ENCODE measurements at places on chromosomes 5 and 9.

GRCh38 chr5:95027151-95027721, 257.7 kb downstream of the MCTP1 start:
- no peak for DNase-seq

DNA sequence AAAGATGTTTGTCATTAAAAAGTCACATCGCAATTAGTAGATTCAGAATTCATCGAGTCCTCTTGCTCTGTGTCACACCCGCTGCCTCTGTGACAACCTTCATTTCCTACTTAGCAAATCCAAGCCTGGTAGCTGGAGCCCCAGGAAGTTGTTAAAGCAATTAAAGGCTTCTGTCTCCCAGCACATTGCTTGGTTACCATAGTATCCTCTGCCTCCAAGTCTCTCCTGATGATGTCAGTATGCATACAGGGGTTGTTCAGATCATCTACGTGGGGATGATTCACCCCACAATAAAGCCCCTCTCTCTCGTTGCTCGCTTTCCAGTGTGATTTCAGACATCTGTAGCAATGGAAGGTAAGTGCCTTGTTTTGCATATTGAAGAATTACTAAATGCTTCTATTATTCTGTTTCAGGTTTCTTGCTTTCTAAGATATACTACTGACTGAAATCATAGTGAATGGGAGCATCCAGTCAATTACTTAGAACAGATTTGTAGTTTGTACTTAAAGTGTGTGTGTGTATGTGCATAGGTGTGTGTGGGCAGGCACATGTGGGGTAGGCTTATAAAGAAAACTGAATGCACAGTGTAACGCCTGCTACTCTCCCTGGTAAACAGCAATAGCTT, 52.9 kb downstream of the PAM start:
- no peak for DNase-seq

DNA sequence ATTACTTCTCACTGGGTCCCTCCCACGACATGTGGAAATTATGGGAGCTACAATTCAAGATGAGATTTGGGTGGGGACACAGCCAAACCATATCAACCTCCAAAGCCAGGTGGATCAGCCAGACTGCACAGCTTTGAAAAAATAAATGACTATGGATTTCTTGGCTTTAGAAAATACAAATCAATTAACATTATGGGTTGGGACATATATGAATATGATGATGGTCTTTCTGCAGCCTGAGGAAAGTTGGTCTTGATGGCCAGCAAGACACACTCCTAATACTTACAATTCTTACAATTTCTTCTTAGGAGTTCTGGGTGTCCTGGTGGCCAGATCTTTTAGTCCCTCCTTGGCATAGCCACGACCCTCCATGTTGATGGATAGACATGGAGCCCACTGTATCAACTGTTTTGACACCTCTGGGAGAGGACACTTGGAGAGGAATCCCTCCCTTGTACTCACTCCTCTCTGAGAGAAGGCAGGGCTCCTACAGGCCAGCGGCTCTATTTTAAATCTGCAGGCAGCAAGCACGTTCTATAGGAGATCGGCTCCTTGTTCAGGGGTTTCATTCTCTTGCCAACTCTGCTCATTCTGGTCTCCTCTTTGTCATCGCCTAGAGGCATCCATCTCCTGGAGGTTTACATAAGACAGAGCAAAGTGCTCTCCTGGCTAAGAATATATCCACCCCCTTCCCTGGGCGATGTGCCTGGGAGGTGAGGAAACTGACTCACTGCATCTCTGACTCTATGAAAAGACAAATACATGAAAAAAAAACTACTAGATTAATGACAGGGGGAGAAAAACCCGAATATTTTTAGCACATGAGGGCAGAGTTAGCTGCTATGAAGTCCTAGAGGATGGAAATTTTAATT, 145.9 kb downstream of the CARTPT start:
- no peak for DNase-seq

DNA sequence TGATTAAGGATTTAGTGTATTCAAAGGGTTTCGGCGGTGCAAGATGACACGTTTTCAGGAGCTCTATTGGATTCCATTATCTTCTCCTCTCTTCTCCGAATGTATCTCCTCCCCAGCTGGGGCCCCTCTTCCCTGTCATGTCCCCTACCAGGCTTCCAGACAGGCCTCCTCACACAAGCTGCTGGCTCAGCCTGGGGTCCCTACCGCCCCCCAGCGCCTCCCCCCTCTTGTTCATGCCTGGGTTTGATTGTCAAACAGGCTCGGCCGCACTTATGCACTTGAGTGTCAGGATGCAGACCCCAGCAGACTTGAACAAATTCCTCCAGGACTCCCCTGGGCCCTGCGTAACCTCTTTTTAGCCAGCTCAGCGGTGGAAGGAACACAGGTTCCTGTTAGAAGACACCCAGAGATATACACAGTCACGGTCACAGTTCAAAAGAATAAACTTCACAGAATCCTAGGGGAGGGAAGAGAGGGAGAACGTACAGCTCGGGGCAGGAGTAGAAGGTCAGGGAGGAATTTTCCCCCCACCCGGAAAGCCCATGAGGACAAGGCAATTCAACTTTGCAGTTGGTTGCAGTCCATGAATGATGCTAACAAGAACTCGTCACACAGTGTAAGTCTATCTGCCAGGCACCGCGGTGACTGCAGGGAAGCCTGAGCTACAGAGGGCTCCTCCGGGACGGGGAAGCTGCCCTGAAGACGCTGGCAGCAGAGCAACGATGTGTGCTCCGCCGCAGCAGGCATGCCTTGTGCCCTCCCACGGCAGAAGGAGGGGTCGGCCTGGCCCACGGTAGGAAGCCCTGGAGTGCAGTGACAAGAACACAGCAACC, 560.0 kb downstream of the BNC2 start:
- DNase-seq, result no peak

GRCh38 chr9:35859990-35860339, 10.2 kb downstream of the OR13J1 start:
- DNase-seq, result no peak

DNA sequence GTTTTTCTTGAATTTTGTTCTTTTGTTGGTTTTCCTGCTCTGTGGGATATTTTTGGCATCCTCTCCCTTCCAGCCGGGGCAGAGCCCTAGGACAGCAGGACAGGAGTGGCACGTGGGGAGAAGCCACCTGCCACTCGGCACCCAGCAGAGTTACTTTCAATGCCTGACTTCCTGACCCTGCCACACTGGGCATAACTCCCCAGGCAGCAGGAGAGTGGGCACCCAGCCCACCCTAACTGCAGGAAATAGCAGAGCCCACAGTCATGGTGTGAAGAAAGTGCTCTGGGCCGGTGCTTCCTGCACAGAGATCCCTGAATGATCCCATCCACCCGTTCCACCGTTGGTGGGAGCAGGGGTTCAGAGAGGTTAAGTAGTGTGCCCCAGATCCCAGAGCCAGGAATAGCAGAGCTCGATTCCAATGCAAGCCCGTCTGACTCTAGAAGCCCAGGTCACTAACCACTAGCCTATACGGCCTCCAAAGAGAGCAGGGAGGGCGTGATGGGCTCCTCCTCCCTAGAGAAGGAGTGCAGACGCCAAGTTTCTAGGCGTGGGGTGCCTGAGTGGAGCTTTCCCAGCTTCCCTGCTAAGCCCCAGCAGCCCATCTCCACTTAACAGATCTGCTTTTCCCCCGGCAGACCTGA, 8.1 kb upstream of the NUP214 start:
- DNase-seq, result no peak
